ENCODE measurements at places on chromosomes 1 and 21. TPM values are rescaled to one million over a fixed set of nuclear protein-coding genes. Genes with fewer than 3 reads are reported as not detected.

SV2A gene
- 2.8 TPM for polyA plus RNA-seq

COG2 gene
- polyA plus RNA-seq, result 28.8 TPM

GUCA2A gene
- polyA plus RNA-seq, result not detected

SMCP gene
- not detected for polyA plus RNA-seq

DNAI4 gene
- polyA plus RNA-seq, result 2.1 TPM

DNA sequence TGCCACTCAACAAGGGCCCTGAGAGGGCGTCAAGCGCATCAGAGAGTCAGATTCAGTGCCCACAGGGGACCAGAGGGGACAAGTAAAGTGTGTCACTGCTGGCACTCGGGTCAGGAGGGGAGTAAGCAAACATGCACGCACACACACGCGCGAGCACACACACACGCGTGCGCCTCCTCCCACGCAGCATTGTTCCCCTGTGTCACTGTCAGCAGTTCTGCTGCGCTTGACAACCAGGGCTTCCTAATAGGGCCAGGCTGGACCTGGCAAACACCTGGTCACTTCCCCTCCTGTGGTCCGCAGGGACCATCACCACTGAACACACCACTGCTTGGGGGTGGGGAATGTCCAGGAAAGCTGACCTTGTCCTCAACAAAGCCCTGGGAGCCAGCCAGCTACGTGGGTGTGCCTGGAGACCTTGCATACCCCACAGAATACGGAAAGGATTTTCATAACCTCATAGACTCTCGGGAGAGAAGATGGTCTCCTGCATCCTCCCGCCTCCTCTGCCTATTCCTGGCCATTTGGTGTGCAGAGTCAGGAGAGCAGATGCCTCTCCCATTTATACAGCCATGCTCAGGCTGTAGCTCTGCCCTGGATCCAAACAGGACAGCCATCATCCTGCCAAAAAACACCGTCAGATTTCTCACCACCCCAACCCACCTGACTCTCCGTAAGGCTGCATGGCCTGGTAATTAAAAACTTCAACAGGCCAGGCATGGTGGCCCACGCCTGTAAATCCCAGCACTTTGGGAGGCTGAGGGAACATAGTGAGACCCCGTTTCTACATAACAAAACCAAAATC, 73.2 kb downstream of the SSBP3 start:
- no peak for DNase-seq

- no peak for DNase-seq
Observed at GRCh38 chr1:31376375-31377134, 3.7 kb upstream of the FABP3 start.

DNA sequence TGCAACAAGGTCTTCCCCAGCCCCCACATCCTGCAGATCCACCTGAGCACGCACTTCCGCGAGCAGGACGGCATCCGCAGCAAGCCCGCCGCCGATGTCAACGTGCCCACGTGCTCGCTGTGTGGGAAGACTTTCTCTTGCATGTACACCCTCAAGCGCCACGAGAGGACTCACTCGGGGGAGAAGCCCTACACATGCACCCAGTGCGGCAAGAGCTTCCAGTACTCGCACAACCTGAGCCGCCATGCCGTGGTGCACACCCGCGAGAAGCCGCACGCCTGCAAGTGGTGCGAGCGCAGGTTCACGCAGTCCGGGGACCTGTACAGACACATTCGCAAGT, 3.8 kb downstream of the ZBTB18 start:
- no peak for DNase-seq

DNA sequence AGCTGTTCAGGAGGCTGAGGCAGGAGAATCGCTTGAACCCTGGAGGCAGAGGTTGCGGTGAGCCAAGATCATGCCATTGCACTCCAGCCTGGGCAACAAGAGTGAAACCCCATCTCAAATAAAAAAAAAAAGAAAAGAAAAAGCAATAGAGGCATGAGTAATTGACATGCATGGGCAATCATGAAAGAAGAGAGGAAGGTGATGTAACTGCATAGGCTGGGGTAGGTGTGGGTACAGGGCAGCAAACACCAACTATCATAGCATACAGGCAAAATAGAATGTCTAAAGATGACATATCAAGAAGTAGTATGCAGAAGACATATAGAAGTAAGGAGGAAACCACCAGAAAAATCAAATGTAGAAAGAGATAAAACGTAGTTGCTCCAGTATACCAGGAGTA, 19.0 kb upstream of the MGST3 start:
- DNase-seq, result no peak

GRCh38 chr21:16741141-16741665, 771.6 kb upstream of the CXADR start:
- DNase-seq, result no peak

- no peak for DNase-seq
Observed at GRCh38 chr21:14766241-14766640, 220.1 kb upstream of the SAMSN1 start.

DNA sequence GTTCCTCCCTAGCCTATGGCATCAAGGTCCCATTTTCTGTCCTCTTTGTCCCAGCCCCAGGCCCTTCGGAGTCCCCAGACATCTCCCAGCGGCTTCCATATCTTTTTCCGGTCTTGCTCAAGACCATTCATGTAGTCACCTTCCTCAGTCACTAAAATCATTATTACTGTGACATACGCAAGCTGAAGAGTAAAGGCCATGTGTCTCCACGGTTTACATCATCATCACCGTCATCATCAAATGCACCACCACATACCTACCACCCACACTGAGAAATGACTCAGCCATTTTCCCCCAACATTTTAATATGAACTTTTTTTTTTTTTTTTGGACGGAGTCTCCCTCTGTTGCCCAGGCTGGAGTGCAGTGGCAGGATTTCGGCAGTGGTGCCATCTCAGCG, 43.4 kb downstream of the FHAD1 start:
- DNase-seq, result no peak

- peak; percentile 51 for DNase-seq
Observed at GRCh38 chr21:38355992-38356781, 99.4 kb downstream of the KCNJ15 start.

- DNase-seq, result peak; percentile 30
Observed at GRCh38 chr1:235649368-235650163, at the start of gene GNG4. TSS of gene GNG4 (minus strand) at chr1:235649784. CDS start at chr1:235583838, 65,946 bp downstream.

DNA sequence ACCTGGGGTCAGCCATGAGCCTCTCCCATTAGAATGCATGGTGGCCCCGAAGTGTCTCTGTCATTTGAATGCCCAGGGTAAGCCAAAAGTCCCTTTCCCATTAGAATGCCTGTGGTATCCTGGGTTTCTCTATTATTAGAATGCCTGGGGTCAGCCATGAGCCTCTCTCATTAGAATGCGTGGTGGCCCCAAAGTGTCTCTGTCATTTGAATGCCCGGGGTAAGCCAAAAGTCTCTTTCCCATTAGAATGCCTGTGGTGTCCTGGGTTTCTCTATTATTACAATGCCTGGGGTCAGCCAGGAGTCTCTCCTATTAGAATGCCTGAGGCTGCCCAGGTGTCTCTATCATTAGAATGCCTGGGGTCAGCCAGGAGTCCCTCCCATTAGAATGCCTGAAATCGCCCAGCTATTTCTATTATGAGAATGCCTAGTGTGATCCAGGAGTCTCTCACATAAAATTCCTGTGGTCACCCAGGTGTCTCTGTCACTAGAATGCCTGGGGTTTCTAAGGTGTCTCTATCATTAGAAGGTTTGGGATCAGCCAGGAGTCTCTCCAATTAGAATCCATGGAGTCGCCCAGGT, 65.5 kb downstream of the RNF187 start:
- DNase-seq, result no peak

- DNase-seq, result peak; percentile 16
Observed at GRCh38 chr1:226223786-226224244, 351 bp downstream of the MIXL1 start.

DNA sequence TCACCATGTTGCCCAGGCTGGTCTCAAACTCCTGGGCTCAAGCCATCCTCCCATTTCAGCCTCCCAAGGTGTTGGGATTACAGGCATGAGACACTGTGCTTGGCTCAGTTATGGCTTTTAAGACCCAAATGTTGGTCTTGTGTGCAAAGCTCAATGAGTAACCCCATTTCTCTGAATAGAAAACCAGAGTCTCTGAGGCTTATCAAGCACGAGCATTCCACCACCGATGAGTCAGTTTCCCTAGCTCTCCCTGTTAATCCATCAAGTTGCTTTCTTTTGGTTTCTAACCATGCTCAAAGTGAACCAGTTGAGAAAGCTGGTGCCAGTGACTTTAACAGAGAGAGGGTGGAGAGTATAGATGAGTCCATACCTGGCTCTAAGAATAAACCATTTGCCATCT, 350.9 kb upstream of the ADGRL2 start:
- no peak for DNase-seq

DNA sequence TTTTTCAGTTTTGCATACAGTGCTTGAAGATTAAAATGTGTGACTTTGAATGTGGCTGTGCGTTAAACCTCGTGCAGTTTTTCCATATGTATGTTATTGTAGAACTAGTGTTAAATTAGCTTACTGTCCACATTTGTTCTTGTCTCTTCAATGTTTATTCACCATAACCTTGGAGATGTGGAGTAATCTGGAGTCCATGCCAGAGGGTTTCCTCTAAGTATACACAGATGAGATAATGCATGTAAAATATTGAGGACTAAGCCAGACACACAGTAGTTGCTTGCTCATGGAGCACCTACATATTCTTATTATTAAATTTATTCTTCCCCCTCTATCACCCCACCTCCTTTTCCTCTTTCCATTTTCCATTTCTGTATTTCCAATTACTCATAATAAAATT, 7.7 kb upstream of the GIPC2 start:
- no peak for DNase-seq

GRCh38 chr1:31551208-31551607, 25.1 kb upstream of the TINAGL1 start:
- DNase-seq, result no peak

DNA sequence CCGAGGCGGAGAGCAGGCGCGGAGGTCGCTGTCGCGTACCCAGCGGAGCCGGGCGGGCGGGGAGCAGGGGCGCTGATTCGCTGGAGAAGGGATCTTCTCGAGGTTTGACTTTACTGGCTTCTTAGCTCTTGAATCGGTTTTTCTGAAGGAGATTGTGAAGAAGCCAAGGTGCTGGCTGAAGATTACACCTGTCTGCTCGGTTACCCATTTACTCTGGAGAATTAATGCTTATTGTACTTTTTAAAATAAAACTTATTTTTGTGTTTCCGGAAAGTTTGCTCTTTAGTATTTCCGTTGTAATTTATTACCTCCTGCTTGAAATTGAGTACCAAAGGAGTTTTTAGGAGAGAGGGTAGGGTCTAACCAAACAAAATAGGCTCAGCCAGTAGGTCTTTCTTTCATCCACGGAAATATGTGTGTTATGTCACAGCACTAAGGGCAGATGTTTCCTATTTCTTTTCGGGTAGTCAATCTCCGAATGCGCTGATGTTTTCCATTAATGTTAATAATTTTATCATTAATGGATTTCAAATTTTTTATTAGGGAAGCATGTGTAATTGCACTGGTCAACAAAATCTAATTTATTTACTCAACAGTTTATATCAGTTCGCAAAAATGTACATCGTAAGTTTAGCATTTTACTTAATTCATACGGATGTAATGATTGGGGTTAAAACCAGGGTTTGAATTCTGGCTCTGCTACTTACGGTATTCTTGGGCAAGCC, 510 bp upstream of the GNG5 start:
- no peak for DNase-seq

GRCh38 chr1:231337043-231337471, 595 bp downstream of the EXOC8 start:
- DNase-seq, result no peak

DNA sequence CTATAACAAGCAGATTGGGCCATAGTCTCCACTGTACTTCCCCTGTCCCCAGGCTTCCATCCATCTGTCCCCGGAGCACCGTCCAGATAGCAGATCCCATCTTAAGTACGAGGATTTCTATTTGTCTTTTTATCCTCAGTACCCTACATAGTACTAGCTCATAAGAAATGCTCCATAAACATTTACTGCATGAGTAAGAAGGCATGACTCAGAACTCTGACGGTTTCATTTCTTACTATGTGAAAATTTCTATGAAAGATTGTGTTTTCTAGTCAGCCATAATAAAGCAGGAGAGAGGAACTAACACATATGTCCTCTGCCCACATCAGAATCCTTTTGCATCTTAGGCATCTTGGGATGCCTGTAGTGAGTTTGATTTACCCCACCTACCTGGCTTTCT, 49.5 kb downstream of the CHD1L start:
- no peak for DNase-seq
